Smooth muscle cell of the pulmonary artery (primary cell): ENCODE measurements at places on chromosomes 12 and 14. TPM values are rescaled to one million over a fixed set of nuclear protein-coding genes. Genes with fewer than 3 reads are reported as not detected.

Gene ASCL1
- total RNA-seq = not detected in 2 replicates

Gene GLI1
- total RNA-seq = 0.26 and 0.76 TPM in 2 replicates

Gene GALNT6
- 11.6 and 105 TPM in 2 replicates for total RNA-seq

Gene AREL1
- 33.2 and 38.1 TPM in 2 replicates for total RNA-seq

Gene SLC6A15
- 0.33 and 3.6 TPM in 2 replicates for total RNA-seq

Gene AICDA
- total RNA-seq = not detected in 2 replicates

Gene DAO
- total RNA-seq = not detected in 2 replicates
